H7 (cell line): ENCODE measurements at places on chromosomes 16 and 17. TPM values are rescaled to one million over a fixed set of nuclear protein-coding genes. Genes with fewer than 3 reads are reported as not detected.

Gene HS3ST2
- 0.24 TPM in 1 of 2 replicates, not detected in the other for total RNA-seq

GRCh38 chr16:6106061-6106460 lies 1008.5 kb upstream of the EEF2KMT start:
- no peak for DNase-seq

Gene COIL
- 15.8 and 21.4 TPM in 2 replicates for total RNA-seq

Gene IRX5
- total RNA-seq = 1.2 and 1.5 TPM in 2 replicates

GRCh38 chr16:10871157-10871991 lies 5.6 kb upstream of the CIITA start:
- DNase-seq = no peak

GRCh38 chr17:56898874-56899273 lies 15.0 kb downstream of the TRIM25 start:
- DNase-seq = no peak

DNA sequence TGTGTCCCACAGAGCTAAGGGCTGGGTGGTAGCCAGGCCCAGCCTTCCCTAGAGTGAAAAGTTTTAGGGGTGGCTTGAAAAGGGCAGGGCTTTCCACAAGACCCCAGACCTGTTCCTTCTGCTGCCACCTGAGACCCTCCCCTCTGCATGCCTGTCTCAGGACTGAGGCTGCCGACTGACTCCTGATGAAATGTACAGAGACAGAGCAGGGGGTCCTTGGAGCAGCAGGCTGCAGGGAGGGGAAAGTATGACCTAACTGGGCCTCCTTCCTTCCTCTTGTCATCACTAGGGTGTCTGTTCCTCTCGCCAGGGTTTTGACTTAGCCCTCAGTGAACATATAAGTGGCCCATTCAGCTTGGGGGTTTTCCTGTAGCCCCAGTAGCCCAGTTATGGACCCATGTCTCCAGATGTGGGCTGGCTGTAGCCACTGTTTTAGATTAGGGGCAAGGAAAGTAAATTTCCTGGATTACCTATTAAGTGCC lies 14.9 kb upstream of the NFATC3 start:
- DNase-seq = no peak

DNA sequence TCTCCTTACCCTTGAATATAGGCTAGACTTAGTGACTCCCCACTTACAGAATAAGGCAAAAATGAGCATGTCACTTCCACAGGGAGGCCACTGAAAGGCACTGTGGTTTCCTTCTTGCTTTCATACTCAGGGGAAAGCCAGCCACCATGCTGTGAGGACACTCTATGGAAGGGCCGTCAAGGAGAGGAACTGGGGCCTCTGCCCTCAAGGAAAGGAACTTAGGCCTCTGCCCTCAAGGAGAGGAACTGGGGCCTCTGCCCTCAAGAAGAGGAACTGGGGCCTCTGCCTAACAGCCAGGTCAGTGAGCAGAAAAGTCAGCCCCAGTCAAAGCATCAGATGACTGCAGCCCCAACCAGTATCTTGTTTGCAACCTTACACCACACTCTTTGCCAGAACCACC lies 30.1 kb downstream of the VPS35 start:
- DNase-seq = no peak

DNA sequence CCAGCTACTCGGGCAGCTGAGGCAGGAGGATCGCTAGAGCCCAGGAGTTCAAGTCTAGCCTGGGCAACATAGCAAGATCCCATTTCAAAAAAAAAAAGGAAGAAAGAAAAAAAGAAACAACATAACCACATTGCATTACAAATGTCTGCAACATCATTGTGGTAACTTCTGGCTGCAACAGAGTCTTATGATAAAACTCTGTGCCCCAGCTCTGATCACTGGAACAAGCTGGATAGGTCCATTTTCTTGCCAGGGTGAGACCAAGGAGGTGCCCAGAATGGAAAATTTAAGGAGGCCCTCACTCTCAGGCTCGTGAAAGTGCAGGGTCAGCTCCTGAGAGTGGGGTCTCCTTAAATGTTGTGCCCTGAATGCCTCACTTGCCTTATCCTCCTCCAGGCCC lies 37.8 kb upstream of the KDM8 start:
- no peak for DNase-seq
